ENCODE measurements at places on chromosomes 1 and 21.
A peak's percentile ranks its signal among the peaks of the same experiment; 100 is the strongest.

GRCh38 chr1:99659755-99660210 lies 13.9 kb downstream of the PALMD start:
- H3K4me3 ChIP-seq: no peak overlapping the region
- no peaks in the 10 kb centered on the region for H3K27me3 ChIP-seq
- peaks cover 8% of the 10 kb centered on the region for H3K4me1 ChIP-seq

DNA sequence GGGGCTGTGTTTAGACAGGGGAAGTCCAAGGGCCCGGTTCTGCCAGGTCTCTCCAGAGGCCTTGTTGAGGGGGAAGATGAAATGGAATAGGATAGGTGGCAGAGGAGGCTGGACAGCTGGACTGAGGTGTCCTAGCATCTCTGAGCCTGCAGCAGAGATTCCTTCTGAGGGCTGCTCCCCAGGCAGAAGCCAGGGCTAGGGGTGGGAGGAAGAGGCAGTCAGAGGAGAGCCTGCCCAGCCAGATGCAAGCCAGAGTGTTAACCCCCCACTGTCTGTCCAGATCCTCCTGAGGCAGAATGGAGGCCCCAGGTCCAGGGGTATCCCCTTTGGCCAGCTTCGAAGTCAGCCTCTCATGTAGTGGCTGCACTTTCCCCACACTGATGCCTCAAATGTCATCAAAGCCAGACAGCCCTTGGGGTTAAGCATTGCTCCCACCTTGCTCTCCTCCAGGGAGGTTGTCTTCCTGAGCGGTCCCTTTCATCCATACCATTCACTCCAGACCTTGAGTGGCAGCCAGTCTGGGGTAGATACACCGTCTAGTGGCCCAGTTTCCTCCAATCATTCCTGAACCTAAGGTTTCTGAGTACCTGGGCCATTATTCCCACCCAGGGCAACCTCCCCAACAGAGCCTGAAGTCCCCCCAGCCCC lies 1.7 kb downstream of the CSF1 start:
- no peak for DNase-seq
- H3K27me3 ChIP-seq: no peaks in the 10 kb centered on the region
- peak overlapping the region; percentile 84 for H3K27ac ChIP-seq
- H3K4me1 ChIP-seq: no peaks in the 10 kb centered on the region
- peaks cover 2% of the 10 kb centered on the region for H3K36me3 ChIP-seq
- H3K4me3 ChIP-seq: peak overlapping the region; percentile 63

GRCh38 chr1:55827350-55827749 lies 612.2 kb upstream of the USP24 start:
- no peak overlapping the region for H3K27ac ChIP-seq
- no peak overlapping the region for H3K4me3 ChIP-seq
- DNase-seq: no peak

DNA sequence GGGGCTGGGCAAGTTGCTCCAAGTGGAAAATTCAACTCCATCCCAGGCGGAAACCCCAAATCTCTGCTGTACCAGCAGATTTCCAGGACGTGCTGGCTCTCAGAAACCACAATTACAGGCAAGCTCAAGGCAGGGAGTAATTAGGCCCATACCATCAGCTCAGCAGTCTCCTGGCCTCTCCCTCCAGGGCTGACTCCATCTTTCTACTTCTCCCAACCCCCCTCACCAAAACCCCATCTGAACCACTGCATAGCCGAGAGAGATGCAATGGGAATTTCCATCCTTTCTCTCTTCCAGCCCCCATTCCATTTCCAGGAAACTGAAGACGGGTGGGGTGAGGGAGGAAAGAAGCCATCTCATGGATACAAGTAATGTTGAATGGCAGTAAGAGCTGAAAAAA lies 41.2 kb downstream of the ARHGEF11 start:
- H3K27ac ChIP-seq: no peak overlapping the region
- DNase-seq: no peak
- peaks cover 5% of the 10 kb centered on the region for H3K4me1 ChIP-seq
- no peaks in the 10 kb centered on the region for H3K27me3 ChIP-seq
- H3K4me3 ChIP-seq: no peak overlapping the region

GRCh38 chr1:95407131-95407885 lies 173.3 kb downstream of the RWDD3 start:
- H3K4me1 ChIP-seq: no peaks in the 10 kb centered on the region
- no peak overlapping the region for H3K27ac ChIP-seq
- no peaks in the 10 kb centered on the region for H3K27me3 ChIP-seq
- H3K4me3 ChIP-seq: no peak overlapping the region

DNA sequence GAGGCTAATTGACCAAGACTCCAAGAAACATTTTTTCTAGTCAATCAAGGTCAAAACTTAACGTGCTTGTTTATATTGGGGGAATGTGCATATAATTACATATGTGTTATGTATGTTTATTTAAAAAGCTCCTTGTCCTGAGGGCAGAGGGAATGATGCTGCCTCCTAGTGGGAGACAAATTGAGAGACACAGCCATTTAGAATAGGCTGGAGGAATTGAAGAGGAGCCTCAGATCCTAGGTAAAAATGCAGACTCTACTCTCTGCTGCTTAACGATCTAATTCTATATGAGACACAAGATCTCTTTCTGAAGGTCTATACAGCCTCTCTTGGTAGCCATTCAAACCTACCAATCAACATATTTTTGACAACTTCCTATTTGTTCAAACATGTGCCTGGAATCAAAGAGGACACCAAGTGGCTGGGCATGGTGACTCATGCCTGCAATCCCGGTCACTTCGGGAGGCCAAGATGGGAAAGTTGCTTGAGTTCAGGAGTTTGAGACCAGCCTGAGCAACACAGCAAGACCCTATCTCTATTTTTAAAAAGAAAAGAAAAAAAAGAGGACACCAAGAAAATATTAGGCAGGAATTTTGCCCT lies 136.6 kb upstream of the ZNF648 start:
- H3K27ac ChIP-seq: no peak overlapping the region
- H3K4me3 ChIP-seq: no peak overlapping the region
- no peaks in the 10 kb centered on the region for H3K36me3 ChIP-seq
- no peaks in the 10 kb centered on the region for H3K27me3 ChIP-seq
- DNase-seq: no peak

DNA sequence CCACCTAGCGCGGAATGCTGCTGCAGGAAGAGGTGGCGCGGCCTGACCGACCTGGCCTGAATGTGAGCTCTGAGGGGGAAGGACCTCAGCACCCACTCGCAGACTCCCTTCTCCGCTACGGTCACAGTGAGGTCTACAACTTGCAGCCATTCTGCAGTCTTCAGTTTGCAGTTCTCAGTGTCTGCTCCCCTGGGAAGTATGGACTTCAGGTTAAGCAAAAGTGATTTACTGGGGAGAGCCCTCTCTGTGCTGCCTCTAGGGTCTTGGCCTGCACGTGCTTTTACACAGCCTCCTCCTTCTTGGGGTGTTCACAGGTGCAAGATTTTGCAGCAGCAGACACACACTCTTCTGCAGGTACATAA lies 296.0 kb downstream of the OMA1 start:
- no peak for DNase-seq
- H3K36me3 ChIP-seq: no peaks in the 10 kb centered on the region
- H3K27ac ChIP-seq: no peak overlapping the region

DNA sequence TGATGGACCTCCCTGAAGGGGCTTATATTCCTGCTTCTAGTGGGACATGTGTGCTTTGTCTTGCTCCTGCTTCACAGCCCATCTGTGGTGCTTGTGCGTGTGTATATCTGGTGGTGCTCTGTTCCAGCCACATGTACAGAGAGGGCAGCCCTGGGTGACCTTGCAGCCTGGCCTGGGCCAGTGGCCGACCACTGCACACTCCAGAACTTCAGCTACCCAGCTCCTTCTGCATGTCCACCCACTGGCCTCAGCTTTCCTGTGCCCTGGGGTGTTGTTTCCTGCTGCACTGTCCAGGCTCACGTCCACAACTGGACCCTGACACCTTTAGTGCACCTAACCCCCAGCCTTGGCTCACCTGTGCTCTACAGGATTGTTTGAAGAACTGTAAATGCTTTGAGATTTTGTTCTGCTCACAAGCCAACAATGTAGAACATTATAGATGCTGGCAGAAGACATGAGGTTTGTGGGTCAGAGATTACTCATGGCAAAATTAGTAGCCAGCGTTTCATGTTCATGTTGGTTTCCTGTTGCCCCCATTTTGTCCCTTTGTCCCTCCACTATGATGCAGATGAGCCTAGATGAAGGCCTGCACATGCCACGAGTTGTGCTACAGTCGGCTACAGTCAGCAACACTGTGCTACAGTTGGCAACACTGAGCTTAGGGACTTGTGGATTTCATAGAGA lies 5.3 kb upstream of the S100B start:
- no peak overlapping the region for H3K4me3 ChIP-seq
- DNase-seq: no peak
- H3K4me1 ChIP-seq: no peaks in the 10 kb centered on the region
- H3K27me3 ChIP-seq: no peaks in the 10 kb centered on the region
- no peak overlapping the region for H3K27ac ChIP-seq

- no peaks in the 10 kb centered on the region for H3K27me3 ChIP-seq
- no peaks in the 10 kb centered on the region for H3K36me3 ChIP-seq
- no peak for DNase-seq
- no peak overlapping the region for H3K27ac ChIP-seq
- H3K4me3 ChIP-seq: no peak overlapping the region
Observed at GRCh38 chr1:114023377-114023776, 44.1 kb downstream of the OLFML3 start.

- no peaks in the 10 kb centered on the region for H3K27me3 ChIP-seq
- no peaks in the 10 kb centered on the region for H3K36me3 ChIP-seq
- no peak for DNase-seq
- no peaks in the 10 kb centered on the region for H3K4me1 ChIP-seq
Observed at GRCh38 chr1:93817819-93818569, 61.0 kb downstream of the DNTTIP2 start.

DNA sequence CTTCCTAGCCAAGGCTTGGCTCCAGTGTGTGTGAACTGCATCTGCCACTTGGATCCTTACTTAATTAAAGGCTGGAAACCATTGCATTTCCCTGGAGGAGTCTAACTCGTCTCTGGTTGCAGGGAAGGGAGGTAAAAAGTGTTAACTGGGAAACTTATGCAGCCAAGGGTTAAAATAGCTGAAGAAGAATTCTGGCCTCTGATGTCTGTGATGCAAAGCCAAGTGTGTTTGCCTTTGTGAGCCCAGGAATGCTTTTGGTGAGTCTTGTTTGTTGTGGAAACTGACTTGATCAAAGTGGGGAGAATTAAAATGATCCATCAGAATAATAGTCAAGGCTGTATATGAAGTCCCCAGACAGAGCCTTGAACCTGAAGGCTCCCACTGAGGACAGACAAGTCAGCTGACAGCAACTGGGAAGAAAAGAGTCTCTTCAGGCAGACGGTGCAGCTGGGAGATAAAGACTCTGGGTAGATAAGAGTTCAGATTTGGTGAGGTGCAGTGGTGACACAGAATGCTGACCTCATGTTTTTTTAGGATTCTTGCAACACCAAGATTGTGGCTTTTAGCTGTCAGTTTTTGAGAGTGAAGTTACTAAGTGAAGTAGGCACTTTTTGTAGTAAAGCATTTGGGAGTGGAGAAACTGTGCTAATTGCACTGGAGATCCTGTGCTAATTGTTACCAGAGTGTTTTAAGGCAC lies 59.5 kb upstream of the WLS start:
- H3K36me3 ChIP-seq: no peaks in the 10 kb centered on the region
- no peak overlapping the region for H3K27ac ChIP-seq
- no peaks in the 10 kb centered on the region for H3K27me3 ChIP-seq
- no peak overlapping the region for H3K4me3 ChIP-seq

DNA sequence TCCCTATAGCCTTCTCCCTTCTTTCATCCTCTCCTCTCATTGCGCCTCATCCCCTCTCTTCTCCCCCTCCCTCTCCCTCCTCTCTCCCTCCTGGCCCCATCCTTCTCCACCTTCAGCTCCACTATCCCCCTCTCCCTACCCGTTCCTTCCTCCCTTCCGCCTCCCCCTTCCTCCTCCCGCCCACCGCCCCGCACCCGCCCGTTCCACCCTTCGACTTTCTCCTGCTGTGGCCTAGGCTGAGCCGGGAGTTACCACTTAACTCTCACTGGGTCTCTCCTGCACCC lies 1.6 kb downstream of the NPR1 start:
- DNase-seq: no peak
- no peaks in the 10 kb centered on the region for H3K27me3 ChIP-seq
- H3K27ac ChIP-seq: no peak overlapping the region
- no peak overlapping the region for H3K4me3 ChIP-seq

GRCh38 chr1:64356636-64357256 lies 113.2 kb upstream of the CACHD1 start:
- no peaks in the 10 kb centered on the region for H3K4me1 ChIP-seq
- no peak for DNase-seq
- H3K36me3 ChIP-seq: no peaks in the 10 kb centered on the region
- H3K27ac ChIP-seq: no peak overlapping the region

GRCh38 chr1:204909109-204909508 lies 38.4 kb downstream of the NFASC start:
- no peak overlapping the region for H3K4me3 ChIP-seq
- no peaks in the 10 kb centered on the region for H3K27me3 ChIP-seq
- DNase-seq: no peak

- no peak for DNase-seq
- H3K27ac ChIP-seq: no peak overlapping the region
- no peaks in the 10 kb centered on the region for H3K36me3 ChIP-seq
- H3K4me1 ChIP-seq: no peaks in the 10 kb centered on the region
- no peaks in the 10 kb centered on the region for H3K27me3 ChIP-seq
- no peak overlapping the region for H3K4me3 ChIP-seq
Observed at GRCh38 chr1:10074059-10074851, 41.5 kb downstream of the UBE4B start.

- peak overlapping the region; percentile 3 for H3K27ac ChIP-seq
- H3K27me3 ChIP-seq: no peaks in the 10 kb centered on the region
- no peak overlapping the region for H3K4me3 ChIP-seq
- H3K36me3 ChIP-seq: no peaks in the 10 kb centered on the region
- H3K4me1 ChIP-seq: no peaks in the 10 kb centered on the region
Observed at GRCh38 chr1:201877877-201878401, 10.8 kb upstream of the SHISA4 start.

DNA sequence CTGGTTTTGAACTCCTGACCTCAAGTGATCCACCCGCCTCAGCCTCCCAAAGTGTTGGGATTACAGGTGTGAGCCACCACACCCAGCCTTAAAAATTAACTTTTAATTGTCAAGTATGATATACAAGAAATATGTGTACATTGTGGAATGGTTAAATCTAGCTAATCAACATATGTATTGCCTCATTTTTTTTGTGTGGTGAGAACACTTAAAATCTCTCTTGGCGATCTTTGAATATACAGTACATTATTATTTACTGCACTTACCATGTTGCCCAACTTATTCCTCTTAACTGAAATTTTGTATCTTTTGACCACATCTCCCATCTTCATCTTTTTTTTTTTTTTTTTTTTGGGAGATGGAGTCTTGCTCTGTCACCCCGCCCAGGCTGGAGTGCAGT lies 23.3 kb downstream of the THRAP3 start:
- no peaks in the 10 kb centered on the region for H3K27me3 ChIP-seq
- H3K4me1 ChIP-seq: peaks cover 23% of the 10 kb centered on the region
- DNase-seq: no peak
- H3K4me3 ChIP-seq: no peak overlapping the region

GRCh38 chr1:9435854-9436640 lies 103.2 kb upstream of the SLC25A33 start:
- DNase-seq: peak; percentile 78
- peaks cover 16% of the 10 kb centered on the region for H3K4me1 ChIP-seq
- H3K27ac ChIP-seq: peak overlapping the region; percentile 64
- no peaks in the 10 kb centered on the region for H3K36me3 ChIP-seq

- no peak for DNase-seq
- H3K27ac ChIP-seq: no peak overlapping the region
- H3K27me3 ChIP-seq: no peaks in the 10 kb centered on the region
- no peaks in the 10 kb centered on the region for H3K36me3 ChIP-seq
- no peaks in the 10 kb centered on the region for H3K4me1 ChIP-seq
Observed at GRCh38 chr21:28309596-28309995, 683.1 kb downstream of the LTN1 start.

Measured in prostate gland (tissue), 2 donors.